ENCODE measurements at places on chromosomes 4 and X.

- no peak for DNase-seq
Observed at GRCh38 chr4:105569057-105569865, 16.8 kb downstream of the ARHGEF38 start.

DNA sequence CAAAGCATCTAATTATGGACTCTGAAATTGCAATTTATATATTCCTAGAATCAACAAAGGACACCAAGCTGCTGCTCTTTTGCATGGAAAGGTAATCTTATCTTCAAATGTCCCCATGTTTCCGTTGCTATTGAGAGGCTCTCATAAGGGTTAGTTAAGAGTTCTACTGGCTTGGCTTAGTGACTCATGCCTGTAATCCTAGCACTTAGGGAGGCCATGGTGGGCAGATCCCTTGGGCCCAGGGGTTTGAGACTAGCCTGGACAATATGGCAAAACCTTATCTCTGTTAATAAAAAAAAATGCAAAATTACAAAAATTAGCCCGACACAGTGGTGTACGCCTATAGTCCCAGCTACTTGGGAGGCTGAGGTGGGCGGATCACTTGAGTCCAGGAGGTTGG is 93.4 kb upstream of the RAPGEF2 start:
- DNase-seq, result no peak

DNA sequence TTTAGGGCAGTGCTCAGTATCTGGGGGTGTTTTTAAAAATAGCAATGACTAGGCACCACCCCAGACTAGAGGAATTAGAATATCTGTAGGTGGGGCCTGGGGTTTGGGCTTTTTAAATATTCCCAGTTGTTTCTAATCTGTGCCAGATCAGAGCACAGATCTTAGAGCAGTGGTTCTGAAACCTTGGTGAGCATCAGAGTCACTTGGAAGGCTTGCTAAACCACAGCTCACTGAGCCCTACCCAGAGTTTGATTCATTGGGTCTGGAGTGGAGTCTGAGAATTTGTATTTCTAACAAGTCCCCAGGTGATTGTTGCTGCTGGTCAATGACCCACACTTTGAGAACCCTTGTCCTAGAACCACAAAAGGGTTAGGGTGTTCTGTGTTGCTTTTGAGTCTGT is 16.7 kb downstream of the HADH start:
- no peak for DNase-seq

GRCh38 chr4:11847167-11847566 is 418.5 kb upstream of the HS3ST1 start:
- no peak for DNase-seq

- no peak for DNase-seq
Observed at GRCh38 chrX:30597216-30598012, 19.8 kb upstream of the TASL start.

All from T1000 (cell line).